ENCODE measurements at places on chromosomes 1 and 21. TPM values are rescaled to one million over a fixed set of nuclear protein-coding genes. Genes with fewer than 3 reads are reported as not detected.
A peak's percentile ranks its signal among the peaks of the same experiment; 100 is the strongest.

GRCh38 chr1:153353226-153353947 lies 4.3 kb upstream of the S100A9 start:
- no peak for DNase-seq

DNA sequence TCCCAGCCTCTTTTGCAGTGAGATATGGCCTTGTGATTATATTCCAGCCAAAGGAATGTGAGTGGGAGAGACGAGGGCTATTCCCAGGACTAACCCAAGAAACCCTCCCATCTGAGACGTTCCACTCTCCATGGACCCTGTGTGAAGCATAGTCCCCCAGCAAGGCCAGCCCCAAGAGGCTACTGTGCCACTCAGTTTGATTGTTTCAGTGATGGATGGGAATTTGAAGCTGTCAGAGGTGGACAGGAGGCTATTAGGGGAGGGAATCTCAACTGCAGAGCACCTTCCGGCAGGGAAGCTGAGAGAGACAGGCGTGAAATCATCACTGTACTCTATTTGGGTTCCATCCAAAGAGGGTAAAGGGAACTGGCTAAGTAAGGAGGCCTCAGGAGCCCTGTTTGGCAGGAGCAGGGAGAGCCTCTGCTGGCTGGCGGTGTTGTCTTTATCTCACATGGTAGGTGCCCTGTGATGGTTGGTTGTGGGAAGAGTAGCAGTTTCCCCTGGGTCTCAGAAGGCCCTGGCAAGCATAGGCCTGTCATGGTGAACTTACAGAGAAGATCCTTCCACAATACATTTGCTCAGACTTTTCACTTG lies 3.4 kb upstream of the TEX35 start:
- DNase-seq = no peak

- DNase-seq = peak; percentile 94
Observed at GRCh38 chr1:156291226-156292061, 4.0 kb downstream of the GLMP start.

GRCh38 chr21:37623183-37623582 lies 256.6 kb downstream of the DYRK1A start:
- no peak for DNase-seq

DNA sequence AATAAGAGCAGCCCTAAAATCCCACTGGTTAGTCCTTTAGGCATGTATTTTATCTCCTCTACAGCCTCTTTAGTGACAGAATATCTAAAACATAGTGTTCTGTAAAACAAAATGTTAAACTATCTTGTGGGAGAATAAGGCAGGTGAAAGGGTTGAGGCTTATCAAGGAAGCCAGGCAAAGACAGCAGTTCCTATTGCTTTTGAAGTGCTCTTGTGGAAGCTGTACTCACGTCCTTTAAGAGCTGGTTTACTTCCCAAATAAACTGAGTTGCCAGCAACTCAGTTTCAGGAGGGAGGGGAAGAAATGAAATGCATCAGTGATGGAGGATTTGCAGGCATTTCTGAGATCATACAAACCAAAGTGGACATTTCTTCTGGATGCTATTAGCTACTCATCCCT lies 529.6 kb upstream of the ZRANB2 start:
- DNase-seq = no peak

DNA sequence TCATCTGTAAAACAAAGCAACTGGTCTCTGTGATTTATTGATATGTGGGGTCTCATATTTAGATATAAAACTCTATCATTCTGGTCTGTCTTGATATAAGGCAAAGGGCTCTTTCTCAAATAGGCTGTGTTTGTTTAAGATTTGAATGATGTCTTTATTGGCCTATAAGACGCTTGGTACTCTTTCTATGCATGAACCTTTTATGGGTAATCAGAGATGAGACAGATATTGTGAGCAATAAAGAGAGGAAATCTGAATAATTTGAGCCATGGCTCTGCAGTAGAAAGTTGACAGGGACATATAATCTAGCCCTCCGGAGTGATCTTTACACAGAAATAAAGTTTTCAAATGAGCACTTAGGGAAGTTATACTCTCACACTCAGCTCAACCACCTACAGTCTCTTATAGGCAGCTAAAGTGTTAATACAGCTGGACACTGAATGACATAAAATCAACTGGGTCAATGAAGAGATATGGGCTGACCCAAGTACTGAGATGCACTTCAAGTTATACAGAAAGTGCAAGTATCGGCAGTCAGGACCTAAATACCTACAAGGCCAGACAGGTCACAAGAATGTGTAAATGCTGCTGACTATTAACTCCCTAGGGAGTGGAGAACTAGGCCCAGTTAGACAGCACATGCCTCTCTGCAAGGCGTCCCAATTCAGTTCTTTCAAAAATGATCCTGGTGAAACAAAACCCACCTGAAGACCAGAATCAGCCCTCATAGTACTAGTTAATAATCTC lies 111.0 kb downstream of the PTPN14 start:
- no peak for DNase-seq

GRCh38 chr21:32470206-32470605 lies 57.7 kb downstream of the EVA1C start:
- DNase-seq = peak; percentile 34

- no peak for DNase-seq
Observed at GRCh38 chr21:37026499-37026898, 20.0 kb downstream of the RIPPLY3 start.

DNA sequence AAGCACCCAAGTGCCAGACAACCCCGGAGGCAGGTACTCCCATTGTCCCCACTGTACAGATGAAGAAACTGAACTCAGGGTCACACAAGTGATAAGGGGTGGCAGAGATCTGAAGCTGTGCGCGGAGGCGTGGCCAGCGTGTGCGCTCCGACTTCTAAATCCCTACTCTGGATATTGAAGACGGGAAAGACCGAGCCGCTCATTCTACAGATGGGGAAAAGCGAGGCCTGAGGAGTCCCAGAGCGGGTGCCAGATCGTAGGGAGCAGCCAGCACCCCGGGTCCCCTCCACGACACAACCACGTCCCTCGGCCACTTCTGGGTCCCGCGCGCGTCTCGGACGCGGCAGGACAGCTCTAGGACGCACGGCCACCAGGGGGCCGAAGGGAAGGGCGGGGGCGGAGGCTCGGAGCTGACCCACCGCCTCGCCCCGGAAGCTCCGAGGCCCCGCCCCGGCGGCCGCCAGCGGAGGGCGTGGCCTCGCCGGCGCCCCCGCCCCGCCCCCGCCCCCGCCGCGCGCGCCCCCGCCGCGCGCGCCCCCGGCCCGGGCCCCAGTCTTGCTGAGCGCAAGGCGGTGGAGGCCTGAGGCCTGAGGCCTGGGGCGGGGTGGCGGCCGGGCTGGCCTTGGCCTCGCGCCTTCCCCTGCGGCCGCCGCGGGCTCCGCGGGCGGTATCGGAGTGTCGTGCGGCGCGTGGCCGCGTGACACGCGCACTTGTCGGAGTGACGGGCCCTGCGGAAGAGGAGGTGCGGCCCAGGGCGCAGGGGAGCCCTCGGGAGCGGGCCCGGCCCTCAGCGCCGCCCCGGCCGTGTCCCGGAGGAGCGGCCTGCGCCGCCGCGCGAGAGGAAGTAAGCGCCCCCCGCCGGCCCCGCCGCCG lies at the start of gene H6PD:
H6PD (plus strand) TSS at position 552 of the 873 bp plus-strand sequence. CDS start 10,161 bp downstream, outside the sequence.
- DNase-seq = peak; percentile 92

Gene AHCYL1
- total RNA-seq = 71.3 TPM

Gene OR10Z1
- not detected for total RNA-seq

Gene TDRD5
- not detected for total RNA-seq

Gene GUCA2B
- not detected for total RNA-seq

GRCh38 chr1:11806307-11806936 lies 431 bp downstream of the CLCN6 start:
- peak; percentile 51 for DNase-seq

Gene ACTL8
- not detected for total RNA-seq

Gene ZC3H12A
- total RNA-seq = 5.8 TPM

Gene S1PR1
- total RNA-seq = 64.7 TPM

Gene TINAGL1
- 91.9 TPM for total RNA-seq

DNA sequence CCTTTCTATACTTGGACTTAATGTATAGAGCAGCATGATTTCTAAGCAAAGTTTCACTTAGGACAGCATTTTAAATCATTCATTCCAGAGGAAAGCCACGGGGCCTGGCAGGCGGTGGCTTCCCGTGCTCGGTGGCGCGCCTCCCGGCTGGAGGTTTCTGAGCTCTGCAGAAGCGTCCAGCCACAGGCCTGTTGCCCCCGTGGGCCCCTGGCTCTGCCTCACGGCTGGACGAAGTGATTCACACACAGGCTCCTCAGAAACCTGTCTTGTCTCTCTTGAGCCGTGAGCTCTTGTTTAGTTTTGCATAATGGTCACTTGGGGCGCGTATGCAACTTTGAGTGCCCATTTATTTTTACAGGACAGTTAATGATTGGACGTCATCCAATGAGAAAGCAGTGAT lies 22.1 kb upstream of the DIP2A start:
- DNase-seq = no peak

DNA sequence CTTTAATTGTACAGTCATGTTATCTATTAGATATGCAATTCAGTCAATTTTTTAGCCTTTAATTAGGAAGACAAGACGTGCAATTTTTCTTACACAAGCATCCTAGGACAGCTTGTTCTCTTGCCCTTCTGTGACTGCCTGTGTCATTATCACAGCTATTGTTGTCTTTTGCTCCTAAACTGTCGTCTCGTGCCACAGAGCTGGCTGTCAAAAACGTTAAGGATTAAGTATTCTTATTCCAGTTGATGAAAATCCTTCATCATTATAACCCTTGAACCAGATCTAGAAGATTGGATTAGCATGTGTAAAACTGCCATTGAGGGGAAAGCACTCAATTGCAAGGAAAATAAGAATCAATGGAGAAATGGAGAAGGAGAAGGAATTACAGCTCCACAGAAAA lies 43.8 kb upstream of the AIM2 start:
- DNase-seq = no peak

Gene RGSL1
- total RNA-seq = not detected

Gene RSPH1
- 0.58 TPM for total RNA-seq

DNA sequence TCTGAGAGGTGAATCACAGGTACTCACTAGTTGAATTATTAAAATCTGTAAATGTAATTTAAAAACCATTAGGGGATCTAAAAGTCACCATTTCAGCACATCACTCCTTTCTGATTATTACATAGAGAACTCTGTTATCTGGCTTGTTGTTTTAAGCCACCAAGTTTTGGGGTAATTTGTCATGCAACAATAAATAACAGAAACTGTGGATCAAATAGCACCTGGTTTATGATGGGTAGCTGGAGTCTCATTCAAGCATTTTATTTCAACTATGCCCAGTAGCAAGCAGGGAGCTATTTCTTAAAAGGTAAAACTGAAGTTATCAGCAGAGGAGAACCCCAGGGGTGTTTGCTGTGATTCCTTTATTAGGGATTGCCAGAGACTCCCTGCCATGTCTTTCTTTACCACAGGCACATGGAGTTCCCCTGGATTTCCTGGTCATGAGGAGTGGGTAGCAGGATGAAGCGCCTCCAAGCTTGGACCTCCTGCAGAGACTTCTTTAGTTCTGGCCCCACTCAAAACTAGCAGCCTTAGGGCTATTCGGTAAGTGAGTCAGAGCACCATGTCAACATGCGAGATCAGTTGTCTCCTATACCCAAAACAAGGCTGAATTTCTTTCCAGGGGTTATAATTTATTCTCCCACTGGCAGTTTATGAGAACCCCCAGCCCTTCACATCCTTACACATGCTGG lies 179.2 kb downstream of the GIPC2 start:
- no peak for DNase-seq

GRCh38 chr1:178940068-178940765 lies 69.3 kb upstream of the ANGPTL1 start:
- no peak for DNase-seq

DNA sequence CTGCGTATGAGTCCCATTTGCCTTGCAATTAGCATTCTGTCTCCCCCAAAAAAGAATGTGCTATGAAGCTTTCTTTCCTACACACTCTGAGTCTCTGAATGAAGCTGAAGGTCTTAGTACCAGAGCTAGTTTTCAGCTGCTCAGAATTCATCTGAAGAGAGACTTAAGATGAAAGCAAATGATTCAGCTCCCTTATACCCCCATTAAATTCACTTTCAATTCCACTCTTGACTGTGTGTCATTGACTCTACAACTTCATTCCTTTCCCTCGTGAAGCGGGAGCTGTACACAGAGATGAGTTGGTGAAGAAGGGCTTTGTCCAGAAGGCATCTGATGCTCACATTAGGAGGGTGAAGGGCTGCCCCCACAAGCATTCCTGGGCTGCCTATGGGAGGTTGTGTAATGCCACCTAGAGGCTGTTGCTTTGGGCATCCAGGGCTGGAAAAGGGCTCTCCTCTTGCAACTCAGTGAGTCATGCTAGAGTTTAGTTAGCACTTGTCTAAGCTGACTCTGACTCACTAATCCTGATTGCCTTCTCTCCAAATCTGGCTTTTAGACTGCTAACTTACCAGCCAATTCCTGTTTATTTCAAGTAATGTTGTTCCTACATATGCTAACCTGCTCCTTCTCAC lies 1.8 kb downstream of the SPRR1B start:
- no peak for DNase-seq

DNA sequence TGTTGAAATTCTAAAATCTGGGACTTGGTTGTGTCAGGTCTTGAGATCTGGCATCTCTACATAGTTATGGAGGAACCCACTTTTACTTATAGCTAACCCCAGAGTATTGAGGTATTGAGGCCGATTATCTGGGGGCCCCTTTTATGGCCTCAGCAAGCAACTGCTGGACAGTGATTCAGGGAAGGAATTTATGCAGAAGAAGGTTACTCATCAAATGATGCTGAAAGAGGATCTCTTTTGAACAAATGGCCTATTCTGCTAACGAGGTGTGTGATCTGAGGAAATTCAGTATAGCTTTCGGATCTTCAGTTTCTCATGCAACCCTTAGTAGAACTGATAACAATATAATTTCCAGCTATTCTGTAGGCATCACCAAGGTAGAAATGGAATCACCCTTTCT lies 239.9 kb downstream of the PAPPA2 start:
- no peak for DNase-seq

Gene VCAM1
- total RNA-seq = 36.2 TPM

DNA sequence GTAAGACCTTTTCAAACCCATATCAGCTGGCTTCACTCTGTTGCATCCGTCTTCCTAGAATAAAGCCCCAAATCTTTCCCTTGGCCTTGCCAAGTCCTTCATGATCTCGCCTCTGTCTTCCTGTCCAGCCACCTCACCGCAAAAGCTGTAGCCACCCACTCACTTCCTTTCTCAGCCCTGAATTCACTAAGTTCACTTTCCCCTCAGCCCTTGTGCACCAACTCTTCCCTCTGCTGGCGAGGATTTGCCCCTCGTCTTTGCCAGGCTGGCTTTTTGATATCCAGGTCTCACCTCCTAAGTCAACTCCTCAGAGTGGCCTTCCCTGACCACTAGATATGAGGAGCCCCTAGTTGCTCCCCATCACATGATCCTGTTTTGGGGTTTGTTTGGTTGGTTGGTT lies 3.9 kb upstream of the COL16A1 start:
- DNase-seq = no peak

- peak; percentile 78 for DNase-seq
Observed at GRCh38 chr1:245874942-245875580, 632.0 kb downstream of the SMYD3 start.

GRCh38 chr1:174090471-174090870 lies 68.3 kb upstream of the RC3H1 start:
- no peak for DNase-seq

Gene HAO2
- total RNA-seq = not detected

DNA sequence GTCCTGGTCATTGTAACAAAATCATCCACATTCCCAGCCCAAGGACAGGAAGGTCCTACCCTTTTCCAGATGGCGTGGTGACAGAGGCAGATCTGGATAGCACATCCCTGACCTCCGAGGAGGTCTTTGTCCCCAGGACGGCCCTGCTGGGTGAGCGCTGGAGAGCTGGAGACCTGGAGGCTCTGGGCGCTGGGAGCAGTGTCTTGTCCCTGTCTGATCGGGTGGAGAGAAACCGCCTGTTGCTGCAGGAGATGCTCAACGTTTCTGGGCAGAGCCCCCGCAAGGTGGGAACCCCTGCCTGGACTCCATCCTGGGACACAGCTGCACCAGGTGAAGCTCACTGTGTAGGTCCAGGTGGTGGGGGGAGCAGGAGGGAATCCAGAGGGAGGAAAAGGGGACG lies 4.1 kb downstream of the KIAA1614 start:
- no peak for DNase-seq

Gene USF1
- 58.0 TPM for total RNA-seq

Measured in sciatic nerve (tissue), 2 donors.